ENCODE measurements at places on chromosomes 13 and 19.

GRCh38 chr19:23318143-23318542 lies 67.9 kb upstream of the ZNF724 start:
- no peak for DNase-seq

DNA sequence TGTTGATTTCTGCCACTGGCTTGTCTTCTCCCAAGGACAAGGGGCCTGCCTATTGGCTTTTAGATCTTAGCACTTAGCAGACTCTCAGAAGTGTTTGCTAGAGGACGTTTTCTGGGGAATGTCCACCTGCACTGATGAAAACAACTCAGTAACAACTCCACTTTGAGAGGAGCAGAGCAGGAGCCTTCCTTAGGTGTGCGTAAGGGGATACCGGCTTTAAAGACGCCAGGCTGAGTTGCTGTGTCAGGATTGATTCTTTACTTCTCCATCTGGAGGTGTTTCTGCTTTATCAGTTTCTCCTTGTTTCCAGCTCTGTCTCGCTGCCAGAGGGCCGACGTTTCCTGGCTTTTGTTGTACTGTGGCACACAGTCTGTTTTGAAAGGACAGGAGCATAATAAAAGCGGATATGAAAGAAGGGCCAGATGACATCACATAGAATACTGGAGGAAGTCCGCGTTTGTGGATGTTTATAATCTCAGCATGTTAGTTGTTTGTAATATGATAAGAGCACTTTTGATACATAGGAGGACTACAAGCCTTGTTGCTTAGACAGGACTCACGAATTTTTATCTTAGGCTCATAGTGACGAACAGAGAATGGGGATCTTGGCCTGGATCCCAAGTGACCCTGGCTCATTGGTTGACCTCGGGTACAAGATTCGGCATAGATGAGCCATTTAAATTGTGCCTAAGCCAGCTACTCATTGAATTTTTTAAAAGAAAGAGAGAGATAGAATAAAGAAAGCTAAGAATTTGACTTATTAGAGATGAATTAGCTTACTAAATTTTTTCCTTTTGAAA lies 34.6 kb downstream of the COL4A2 start:
- DNase-seq, result no peak

DNA sequence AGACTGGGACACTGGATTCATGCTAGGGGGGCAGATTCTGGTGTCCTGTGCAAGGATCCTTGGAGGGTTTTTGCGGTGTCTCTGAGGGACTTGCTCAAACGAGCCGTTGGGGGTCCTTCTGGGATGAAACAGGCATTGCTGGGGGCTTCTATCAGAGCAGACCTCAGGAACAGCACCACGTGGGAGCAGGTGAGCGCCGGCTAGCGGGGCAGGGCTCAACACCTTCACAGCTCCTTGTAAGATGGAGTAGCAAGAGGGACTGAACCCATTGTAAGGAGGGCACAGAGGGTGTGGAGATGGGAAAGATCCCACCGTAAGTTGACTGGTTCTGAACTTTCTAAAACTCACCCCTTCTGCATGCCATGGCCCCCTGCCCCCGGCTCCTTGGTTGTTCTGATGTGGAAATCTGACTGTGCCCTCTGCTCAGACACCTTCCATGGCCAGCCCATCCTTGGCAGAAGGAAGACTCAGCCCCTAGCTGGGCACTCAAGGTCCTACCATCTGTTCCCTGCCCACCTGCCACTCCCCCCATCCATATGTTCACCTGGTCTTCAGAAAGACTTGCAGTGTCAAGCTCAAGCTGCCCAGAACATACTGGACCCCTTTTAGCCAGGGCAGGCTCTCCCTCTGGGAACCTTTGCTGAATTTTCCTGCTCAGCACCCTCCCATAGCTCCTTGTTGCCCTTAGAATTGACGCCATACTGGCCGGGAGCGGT lies 1.2 kb downstream of the SLC27A1 start:
- DNase-seq, result no peak

GRCh38 chr13:72823724-72824123 lies 41.8 kb downstream of the PIBF1 start:
- DNase-seq, result no peak

DNA sequence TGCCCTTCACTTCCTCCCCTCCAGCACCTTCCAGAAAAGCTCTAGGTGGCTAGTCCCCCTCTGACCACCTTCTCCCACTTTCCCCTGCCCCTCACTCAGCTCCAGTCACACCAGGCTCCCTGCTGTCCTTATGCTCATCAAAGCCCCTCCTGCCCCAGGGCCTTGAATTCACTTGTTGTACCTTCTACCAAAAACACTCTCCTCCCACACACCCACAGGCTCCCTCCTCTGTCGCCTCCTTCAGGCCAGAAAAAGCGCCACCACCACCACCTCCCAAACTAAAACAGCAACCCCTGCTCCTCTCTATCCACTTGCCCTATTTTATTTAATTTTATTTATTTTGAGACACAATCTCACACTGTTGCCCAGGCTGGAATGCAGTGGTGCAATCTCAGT lies 4.8 kb upstream of the CEACAM16 start:
- DNase-seq, result no peak

- no peak for DNase-seq
Measured at GRCh38 chr13:33677215-33677614, 140.7 kb upstream of the RFC3 start.

DNA sequence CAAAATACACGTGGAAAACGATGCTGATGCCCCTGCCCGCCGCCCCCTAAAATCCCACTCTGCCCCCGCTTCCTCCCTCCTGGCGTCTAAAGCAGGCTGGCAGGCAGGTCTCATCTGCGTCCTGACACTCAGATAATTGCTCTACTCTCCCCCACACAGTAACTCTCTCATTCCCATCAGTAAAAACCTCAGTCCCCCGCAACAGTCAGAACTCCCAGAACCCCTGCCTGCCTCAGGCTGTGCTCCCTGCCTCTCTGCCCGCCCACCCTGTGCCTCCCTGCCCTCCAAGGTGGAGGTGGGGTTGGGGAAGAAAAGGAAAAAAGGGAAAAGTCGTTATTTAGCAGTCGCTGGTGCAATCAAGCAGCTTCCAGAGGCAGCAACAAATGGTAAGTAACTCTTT lies 473.7 kb downstream of the EFNB2 start:
- no peak for DNase-seq

GRCh38 chr19:6556043-6556449 lies 25.2 kb downstream of the TNFSF9 start:
- no peak for DNase-seq

- DNase-seq, result no peak
Measured at GRCh38 chr19:30873003-30873402, 476.2 kb downstream of the TSHZ3 start.

DNA sequence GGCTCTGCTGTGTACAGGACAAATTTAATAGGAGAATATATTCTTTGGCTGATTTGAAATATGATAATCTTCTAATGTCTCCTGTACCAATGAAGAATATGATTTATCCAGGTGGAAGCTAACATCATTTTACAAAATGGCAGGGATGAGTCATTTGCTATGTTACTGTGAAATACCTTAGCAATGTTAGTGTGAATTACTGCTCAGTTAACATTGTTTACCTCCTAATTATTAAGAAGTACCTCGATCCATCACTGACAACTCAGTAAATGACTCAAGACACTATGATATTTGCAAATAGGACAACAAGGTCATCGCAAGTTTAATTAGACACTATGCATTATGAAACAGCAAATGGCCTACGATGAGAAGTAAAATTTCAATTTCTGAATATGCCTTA lies 309.1 kb upstream of the EDNRB start:
- DNase-seq, result no peak

DNA sequence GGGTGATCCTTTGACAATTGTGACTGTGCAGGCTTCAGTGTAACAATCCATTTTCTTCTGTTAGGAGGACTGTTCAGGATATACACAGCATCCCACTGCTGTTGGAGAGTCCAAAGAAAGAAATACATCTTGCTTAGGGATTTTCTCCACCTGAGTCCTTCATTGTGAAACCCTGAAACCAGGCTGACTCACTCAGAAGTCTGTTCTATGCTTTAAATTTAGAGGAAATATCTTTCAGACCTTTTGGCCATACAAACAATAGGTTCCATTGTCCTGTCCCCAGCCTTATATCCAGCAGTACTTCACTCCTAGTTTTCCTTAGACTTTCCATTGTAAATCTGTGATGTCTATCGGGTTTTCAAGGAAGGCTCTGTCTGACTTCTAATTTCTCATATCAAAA lies 379.1 kb downstream of the SUCLA2 start:
- no peak for DNase-seq

- DNase-seq, result no peak
Measured at GRCh38 chr19:14085309-14085995, at the start of gene C19orf67. Gene C19orf67, minus strand, starts transcription at chr19:14085783. Its CDS starts 156 bp downstream, at chr19:14085627.

DNA sequence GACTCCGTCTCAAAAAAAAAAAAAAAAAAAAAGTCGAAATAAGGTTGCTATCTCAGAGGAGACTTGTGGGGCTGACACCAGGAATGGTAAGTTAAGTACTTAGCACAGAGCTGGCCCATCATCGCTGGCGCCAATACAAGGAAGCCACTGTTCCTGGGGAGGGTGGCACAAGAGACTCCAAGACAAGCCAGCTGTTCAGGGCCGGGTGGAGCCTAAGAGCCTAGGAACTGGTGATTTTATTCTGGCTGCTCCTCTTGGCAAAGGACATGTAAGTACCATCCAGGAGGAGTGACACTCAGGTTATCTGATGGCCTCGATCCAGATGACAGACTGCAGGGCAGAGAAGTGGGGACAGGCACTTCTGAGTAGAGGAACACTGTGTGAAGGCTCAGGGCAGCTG lies 3.8 kb downstream of the ELOF1 start:
- no peak for DNase-seq

- DNase-seq, result no peak
Measured at GRCh38 chr13:98526182-98526512, 50.8 kb downstream of the STK24 start.

DNA sequence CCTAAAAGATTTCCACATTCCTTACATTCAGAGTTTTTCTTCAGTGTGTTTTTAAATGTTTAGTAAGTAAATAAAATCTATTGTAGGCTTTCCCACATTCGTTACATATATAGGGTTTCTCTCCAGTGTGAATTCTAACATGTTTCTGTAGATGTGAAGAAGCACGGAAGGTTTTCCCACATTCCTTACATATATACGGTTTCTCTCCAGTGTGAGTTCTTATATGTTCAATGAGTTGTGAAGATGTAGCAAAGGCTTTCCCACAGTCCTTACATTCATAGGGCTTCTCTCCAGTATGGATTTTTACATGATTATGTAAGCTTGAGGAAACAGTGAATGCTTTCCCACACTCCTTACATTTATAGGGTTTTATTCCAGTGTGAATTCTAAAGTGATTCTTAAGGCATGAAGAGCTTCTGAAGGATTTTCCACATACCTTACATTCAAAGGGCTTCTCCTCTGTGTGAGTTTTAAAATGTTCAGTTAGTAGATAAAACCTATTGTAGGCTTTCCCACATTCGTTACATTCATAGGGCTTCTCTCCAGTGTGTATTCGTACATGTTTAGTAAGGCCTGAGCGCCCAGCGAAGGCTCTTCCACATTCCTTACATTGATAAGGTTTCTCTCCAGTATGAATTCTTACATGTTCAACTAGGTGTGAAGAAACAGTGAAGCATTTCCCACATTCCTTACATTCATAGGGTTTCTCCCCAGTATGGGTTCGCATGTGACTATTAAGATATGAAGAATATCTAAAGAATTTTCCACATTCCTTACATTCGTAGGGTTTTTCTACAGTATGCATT lies 18.2 kb downstream of the ZNF121 start:
- no peak for DNase-seq

- no peak for DNase-seq
Measured at GRCh38 chr19:6035026-6035425, 57.1 kb upstream of the RANBP3 start.

DNA sequence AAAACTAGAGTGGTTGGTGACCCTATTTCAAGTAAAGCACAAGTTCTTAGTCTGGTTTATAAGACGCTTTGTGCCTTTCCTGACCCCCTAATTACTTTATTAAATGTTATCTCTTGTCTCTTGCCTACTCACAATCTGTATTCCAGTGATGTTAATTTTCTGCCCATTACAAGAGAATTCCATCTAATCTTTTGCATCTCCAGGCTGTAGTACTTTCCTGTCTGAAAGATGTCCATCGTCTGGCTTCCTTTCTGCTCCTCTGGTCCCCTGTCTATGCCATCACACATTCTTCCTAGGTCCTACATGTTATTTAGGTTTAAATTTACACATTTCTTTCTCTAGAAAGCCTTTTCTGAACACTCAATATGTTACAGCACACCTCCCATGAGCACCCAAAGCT lies 25.9 kb upstream of the OXGR1 start:
- no peak for DNase-seq

- DNase-seq, result no peak
Measured at GRCh38 chr19:41955521-41955920, 3.6 kb downstream of the RABAC1 start.

- DNase-seq, result no peak
Measured at GRCh38 chr13:110390567-110390966, 83.5 kb downstream of the COL4A2 start.

DNA sequence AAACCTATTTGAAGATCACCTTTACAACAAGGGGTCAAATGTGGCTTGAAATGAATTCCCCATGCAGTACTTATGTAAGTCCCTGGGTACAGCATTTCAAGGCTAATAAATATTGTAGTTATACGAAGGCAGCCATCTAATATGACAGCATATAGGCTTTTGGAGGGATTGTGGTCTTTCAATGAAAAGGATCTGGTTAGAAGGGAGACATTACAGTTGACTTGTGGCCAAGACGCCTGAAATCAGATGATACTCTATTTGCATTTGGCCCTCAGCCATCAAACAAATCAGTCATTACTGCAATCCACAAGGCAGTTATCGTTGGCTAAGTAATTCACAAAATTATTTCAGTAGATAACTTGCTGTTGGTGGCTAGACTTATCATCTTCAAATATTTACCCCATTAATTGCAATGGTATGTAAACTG lies 242.7 kb downstream of the DCLK1 start:
- no peak for DNase-seq

DNA sequence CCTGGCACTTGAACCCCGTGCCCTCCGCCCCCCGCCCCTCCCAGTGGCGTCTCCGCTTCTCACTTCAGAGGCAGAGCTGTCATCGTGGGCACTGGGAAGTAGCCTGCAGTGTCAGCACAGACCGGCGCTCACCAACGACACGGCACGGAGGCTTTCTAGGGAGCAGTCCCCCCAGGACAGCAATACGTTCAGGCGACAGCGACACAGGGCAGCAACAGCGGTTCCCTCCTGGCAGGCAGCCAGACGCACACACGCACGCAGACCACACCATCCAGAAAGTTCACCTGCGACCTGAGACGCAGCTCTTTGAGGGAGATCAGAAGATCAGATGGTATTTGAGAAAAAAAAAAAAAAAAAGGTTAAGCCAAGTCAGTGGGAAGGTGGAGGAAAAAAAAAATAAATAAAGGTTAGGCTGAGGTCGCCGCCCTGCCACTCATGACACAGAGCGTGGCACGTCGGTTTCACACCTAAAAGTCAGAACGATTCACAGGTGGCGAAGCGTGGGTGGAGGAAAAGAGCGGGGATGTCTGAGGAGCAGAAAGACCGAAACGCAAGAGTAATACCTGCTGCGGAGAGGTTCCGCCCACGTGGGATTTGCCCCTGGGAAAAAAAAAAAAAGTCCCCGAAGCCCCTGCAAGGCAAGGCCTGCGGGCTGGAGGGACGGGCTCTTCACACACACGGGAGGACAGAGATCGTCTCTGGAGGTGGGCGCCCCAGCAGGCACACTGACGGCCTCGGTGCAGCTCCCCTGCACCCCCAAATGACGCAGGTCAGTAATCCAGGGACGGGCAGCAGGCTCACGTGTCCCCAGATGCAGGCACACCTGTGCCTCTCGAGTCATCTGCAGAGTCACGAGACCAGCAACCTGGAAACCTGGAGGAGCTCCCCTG lies 94.5 kb downstream of the GNG7 start:
- DNase-seq, result peak; percentile 85
